Stimulated activated CD8-positive, alpha-beta memory T cell treated with anti-CD3 and anti-CD28 coated beads, Interleukin-12 subunit alpha, Interleukin-12 subunit beta, amount 100 ng/mL, for 4 hours (primary cell): ENCODE measurements at places on chromosomes 6 and 20.

DNA sequence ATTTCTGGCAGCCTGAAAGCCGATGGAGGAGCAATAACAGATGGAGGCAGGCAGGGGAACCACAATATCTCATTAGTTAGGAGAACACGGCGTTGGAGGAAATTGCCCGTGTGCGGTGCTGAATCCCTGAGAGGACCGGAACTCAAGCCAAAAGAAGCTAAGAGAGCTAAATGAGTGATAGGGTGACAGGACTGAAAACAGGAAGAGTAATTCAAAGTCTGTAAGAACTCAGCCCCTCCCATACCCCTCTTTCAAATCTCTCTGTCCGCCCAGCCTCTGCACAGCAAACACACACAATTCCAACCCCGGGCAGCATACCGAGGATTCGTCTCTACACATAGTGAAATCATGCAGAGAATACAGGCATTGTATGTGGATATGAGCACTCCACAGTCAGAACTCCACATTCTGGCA lies 2.6 kb upstream of the IPCEF1 start:
- DNase-seq = no peak

DNA sequence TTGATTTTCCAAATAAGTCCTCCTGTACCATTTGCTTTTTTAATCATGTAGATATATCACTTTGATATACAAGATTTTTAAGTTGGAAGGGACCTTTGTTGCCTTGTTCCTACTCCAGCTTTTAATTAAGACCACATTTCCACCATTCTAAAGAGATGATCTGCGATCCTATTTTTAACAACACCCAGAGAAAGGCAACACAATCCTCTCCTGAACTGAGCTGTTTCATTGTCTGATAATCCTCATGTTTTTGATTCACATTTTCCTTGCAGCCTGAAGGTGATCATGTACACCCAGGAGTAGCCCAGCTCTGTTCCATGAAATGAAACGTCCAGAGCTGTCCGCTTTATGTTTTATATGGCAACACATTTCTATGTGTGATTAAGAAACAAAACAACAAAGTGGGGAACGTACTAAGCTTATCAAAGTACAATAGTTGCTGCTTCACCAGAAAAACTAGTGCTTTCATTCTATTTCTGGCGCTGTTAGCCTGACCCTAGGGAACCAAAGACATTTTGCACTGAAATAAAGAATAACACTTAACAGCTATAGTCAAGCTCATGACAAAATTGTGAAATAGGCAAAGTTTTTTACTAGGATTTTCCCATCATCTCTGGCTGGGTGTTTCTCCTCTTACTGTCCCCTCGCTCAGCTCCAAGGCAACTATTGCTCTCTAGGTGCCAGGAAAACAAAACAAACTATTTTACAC lies 22.6 kb upstream of the TRAF3IP2 start:
- no peak for DNase-seq

- DNase-seq = no peak
Measured at GRCh38 chr6:75422024-75422639, 71.5 kb downstream of the FILIP1 start.

DNA sequence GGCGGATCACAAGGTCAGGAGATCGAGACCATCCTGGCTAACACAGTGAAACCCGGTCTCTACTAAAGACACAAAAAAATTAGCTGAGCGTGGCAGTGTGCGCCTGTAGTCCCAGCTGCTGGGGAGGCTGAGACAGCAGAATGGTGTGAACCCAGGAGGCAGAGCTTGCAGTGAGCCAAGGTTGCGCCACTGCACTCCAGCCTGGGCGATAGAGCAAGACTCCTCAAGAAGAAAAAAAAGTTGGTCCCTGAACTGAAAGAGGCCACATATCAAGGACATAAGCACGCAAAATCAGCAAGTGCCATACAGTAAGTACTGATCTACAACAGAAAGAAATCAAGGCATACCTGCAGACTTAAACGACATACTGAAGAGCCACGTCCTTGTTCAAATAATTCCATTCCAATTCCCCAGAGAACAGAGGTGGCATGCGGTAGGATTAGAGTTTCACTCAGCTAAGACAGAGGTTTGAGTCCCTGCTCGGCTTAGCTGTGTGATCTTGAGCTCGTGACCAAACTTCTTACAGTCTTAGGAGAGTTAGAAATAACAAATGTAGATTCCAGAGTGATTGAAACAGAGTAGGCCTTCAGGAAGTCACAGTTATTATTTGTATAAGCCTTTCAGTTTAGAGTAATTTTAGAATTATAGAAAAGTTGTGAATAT lies 29.2 kb downstream of the B4GALT5 start:
- no peak for DNase-seq
